ENCODE measurements at places on chromosomes 6 and 20.

- DNase-seq, result no peak
These were observed 118.1 kb downstream of the EYA4 start for GRCh38 chr6:133359256-133359655.

- no peak for DNase-seq
These were observed 39.7 kb downstream of the PPARD start for GRCh38 chr6:35382015-35382414.

DNA sequence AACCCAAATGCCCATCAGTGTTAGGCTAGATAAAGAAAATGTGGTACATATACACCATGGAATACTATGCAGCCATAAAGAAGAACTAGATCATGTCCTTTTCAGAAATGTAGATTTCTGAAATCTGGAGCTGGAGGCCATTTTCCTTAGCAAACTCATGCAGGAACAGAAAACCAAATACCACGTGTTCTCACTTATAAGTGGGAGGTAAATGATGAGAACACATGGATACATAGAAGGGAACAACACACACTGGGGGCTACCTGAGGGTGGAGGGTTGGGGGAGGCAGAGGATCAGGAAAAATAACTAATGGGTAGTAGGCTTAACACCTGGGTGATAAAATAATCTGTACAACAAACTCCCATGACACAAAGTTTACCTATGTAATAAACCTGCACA is 188.9 kb upstream of the PRND start:
- DNase-seq, result no peak

- DNase-seq, result no peak
These were observed 13.0 kb upstream of the F13A1 start for GRCh38 chr6:6333501-6333900.
